CD4-positive, alpha-beta T cell (primary cell): ENCODE measurements at places on chromosomes 2 and 18. TPM values are rescaled to one million over a fixed set of nuclear protein-coding genes. Genes with fewer than 3 reads are reported as not detected.

RAB1A gene
- total RNA-seq: 85.3 TPM

UPP2 gene
- total RNA-seq: not detected

OR6B2 gene
- not detected for total RNA-seq

NTSR2 gene
- total RNA-seq: not detected

DSG3 gene
- total RNA-seq: not detected

DNA sequence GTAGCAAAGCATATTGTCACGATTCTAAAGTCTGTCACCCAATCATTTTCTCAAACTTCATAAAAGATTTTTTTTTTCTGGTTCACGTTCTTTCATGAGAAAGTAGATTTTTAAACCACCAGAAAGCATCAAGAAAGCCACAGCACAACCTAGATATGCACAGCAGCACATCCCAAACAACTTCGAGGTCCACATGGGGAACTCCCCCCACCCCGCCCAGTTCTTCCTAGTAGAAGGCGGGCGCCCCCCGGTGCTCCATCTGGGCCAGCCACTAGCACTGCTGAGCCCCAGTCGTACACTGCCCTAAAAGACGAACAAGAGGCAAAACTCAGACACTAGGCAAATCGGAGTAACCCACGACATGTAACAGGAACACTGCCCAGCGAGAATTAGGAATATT is 15.5 kb downstream of the HDLBP start:
- DNase-seq: peak; percentile 62
